ENCODE measurements at places on chromosomes 7 and 10. TPM values are rescaled to one million over a fixed set of nuclear protein-coding genes. Genes with fewer than 3 reads are reported as not detected.
A peak's percentile ranks its signal among the peaks of the same experiment; 100 is the strongest.

- ATAC-seq = no peak
Measured at GRCh38 chr7:105623378-105623777, 42.1 kb upstream of the EFCAB10 start.

DNA sequence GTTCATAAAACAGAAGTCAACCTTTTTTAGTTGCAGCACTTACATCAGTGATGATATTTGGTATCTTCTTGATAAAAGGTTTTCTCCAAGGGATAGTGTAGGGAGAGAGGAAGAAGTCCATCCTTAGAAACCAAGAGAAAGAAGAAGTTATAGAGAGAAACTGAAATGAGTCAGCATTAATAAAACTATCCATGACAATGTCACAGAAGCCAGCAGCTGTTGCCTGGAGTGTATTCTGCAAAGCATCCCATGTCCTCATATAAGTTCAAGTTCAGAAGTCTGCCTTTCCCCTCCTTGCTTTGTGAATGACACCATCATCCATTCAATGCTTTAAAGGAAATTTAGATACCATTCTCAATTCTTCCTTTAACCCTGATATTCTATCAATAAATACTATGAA is 14.4 kb upstream of the COL1A2 start:
- no peak for ATAC-seq

GRCh38 chr7:155256081-155256760 is 41.5 kb upstream of the INSIG1 start:
- ATAC-seq = no peak

DNA sequence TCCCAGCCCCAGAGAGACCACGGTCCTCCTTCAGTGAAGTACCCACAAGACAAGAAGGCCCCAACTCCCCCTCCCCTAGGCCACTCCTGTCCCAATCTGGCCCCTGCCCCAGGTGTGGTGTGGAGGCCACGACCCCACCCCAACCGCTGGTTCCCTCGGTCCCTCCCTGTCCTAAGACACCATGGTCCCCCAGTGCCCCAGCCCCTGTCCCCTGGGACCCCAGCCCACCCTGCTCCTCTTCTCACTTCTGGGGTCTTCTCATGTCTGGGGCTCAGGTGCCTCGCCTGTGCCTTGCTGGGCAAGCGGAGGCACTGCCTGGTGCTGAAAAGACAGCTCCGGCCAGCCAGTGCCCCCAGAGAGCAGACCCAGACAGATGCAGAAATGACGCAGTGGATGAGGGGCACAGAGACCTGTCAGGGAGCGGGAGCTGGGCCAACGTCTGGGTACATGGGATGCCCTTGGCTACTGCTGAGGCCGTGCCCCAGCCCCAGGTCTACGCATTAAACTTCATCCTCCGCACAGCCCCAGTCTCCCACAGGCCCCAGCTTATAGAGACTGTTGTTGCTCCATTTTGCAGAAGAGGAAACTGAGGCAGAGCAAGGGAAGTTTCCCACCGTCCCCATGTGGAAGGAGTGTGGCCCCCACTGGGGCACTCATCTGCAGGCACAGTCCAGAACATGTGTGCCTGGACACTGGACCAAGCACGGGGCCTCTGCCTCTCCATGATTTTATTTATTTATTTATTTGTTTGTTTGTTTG is 14.8 kb downstream of the GRIFIN start:
- peak; percentile 33 for ATAC-seq

GRCh38 chr10:95214369-95214768 is 20.3 kb downstream of the ACSM6 start:
- ATAC-seq = no peak

DNA sequence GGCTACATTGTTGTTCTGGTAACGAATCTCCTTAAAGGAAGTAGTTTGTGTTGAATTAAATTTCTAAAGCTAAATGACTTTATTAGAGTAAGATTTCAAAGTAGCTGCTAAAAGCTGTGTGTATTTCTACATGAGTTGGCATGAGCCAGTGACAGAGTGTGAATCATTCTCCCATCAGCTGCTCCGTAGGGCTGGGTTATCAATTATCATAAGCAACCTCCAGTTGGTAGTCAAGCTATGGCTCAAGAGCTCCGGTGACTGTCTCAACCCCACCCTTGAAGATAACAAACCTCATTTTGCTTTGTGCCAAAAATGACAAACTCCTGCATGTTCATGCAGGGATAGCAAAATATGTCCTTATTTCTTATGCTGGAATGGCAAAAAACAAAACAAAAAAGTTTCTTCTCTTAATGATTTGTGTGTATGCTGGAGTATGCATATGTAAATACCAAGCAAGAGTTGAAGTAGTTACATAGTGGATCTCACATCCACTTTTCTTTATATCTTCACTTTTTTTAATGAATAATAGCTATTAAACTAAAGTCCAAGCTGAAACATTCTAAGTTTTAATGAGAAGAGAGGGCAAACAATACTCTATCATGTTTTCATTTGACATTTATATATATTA is 249.4 kb downstream of the CACNA2D1 start:
- ATAC-seq = no peak

DNA sequence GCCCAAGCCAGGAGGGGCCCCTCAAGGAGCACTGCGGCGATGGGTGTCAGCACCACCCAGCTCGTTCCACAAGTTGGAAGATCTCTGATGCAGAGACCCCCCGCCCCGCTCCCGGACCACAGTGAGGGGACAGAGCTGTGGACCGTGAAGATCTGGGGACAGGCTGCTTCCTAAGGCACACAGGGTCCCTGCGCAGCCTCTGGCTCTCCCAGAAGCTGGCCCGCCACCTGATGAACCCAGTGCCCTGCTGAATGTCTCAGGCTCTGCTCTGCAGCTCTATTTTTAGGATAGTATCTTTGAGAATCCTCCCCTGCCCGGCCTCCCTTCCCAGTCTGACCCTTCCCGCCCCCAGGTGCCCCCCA is 29.7 kb downstream of the GBX1 start:
- ATAC-seq = no peak

- ATAC-seq = no peak
Measured at GRCh38 chr10:72316748-72317435, 37.8 kb downstream of the DNAJB12 start.

DNA sequence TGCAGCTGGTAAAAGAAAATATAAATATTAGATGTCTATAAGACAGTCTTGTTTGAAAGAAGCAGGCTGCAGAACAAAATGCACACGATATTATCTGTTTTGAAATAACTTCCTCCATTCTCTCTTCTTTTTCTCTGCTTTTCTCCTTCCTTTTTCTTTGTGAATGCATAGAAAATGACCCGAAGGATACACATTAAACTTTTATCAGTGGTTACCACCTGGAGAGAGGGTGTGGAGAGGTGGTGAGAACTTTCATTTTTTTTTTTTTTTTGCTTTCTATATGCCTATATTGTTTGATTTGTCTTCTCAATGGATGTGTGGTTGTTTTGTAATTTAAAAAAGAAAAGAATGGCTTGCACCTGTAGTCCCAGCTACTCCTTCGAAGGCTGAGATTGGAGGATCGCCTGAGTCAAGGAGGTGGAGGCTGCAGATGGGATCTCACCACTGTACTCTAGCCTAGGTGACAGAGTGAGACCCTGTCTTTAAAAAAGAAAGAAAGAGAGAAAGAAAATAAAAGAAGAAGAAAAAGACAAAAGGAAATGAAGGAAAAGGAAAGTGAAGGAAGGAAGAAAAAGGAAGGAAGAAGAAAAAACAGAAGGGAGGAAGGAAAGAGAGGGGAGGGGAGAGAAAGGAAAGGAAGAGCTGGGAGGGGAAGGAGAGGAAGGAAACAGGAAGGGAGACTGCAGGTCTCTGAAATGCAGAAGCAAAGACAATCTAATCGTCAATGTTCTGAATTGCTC is 64.4 kb downstream of the SAMD9 start:
- ATAC-seq = no peak

GRCh38 chr10:26931223-26931622 is 70.5 kb upstream of the ABI1 start:
- ATAC-seq = no peak

DNA sequence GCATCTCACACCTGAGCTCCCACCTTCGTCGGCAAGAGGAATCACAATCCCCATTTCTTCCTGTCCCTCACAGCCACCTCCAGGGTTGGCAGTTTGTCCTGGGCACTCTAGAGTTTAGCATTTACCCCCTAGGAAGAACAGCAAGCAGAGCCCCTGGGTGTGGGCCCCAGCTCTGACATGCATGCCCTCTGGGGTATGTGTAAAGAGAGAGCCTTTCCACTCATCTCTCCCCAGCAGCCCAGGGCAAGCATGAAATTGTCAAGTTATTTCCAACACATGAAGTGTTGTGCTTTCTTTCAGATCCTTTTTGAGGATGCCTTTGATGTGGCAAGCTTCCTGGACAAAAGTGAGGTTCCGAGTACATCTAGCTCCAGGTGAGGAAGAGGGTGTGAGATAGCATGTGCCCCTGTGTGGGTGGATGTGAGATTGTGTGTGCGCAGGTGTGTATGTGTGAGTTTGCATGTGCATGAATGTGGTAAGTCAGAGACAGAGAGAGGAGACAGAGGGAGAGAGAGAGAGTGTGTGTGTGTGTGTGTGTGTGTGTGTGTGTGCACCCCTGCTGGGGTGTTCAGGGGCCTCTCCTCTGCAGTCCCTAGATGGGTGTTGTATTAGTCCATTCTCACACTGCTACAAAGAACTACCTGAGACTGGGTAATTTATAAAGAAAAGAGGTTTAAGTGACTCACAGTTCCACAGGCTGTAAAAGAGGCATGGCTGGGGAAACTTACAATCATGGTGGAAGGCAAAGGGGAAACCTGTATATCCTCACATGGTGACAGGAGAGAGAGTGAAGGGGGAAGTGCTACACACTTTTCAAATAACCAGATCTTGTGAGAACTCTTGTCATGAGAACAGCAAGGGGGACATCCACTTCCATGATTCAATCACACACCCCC is 18.1 kb downstream of the STRA8 start:
- no peak for ATAC-seq

DNA sequence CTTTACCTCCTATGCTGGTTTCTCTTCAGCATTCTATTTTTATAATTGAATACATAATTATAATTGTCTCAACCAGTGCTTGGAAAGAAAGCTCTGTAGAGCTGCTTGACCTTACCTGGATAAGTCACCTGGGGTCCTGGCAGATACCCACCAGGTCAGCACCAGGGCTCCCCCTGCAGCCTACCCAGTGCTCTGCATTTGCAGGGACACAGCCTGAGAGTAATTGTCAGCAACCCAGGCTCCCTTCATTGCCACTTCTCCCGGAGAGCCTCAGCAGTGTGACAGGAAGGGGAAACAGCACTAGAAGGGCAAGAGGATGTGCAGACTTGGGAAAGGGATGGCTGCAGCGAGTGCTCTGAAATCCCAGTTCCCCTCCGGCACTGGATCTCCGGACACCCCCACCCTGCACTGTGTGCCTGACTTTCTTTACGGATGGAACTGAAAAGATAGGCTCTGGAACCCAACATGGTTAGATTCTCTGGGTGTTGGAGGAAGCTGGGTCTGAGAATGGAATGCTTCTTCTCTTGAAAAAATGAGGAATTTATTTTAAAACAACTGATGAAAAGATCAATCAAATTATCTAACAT is 11.4 kb upstream of the PAX4 start:
- no peak for ATAC-seq

DNA sequence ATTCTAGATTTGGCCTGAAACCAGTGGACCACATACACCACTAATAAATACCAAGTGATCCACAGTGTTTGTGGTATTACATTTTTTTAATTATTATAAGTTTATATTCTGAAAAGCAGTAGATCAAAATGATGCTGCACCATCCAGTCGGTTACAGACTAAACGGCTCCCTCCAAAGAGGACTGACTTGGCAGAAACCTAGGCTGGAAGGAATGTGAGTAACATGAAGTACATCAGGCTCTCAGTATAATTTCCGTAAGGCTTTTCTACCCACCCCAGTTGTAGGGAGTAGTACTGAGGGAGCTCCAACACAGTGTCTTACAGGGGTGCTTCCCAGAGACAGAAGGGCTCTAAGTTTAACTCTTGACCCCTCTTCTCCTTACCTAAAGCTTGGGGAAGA is 119.5 kb downstream of the TRRAP start:
- ATAC-seq = no peak

DNA sequence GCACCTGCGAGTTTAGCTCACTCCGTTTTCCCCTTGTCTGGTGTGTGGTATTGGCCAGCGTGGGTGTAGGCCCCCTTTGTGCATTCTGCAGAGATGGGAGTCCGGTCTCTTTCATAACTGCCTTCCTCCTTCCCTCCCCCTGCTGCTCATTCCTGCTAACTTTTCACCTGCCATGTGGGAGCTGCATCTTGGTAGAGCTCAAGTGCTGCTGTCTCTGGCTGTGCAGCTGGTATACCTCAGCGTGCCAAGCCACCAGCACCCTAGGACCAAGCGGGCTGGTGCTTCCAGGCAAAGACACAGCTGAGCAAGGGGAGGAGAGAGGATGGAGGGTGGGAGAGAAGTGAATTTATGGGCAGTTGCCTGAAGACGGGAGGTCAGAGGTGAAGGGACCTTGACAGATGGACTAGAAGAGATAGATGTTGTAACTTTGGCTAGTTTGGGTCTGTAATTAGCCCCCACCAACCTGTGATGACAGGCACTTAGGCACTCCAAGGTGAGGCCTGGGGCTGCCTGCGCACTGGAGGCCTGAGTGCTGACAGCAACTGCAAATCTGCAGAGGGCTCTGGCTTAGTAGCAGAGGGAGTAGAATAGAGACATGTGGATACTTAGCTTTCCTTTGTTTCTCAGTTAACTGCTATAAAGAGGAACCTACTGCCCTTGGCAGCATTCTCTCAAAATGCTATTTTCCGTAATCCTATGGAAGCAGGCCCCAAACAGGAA is 148.8 kb upstream of the AGK start:
- no peak for ATAC-seq

GRCh38 chr10:47374611-47375536 is 9.2 kb downstream of the ZNF488 start:
- ATAC-seq = no peak

- peak; percentile 44 for ATAC-seq
Measured at GRCh38 chr10:108894402-108895301, 1028.7 kb downstream of the XPNPEP1 start.

- ATAC-seq = peak; percentile 24
Measured at GRCh38 chr7:155296788-155297516, 726 bp upstream of the INSIG1 start.

GRCh38 chr10:86668297-86669165 is at the start of gene LDB3:
Gene LDB3, plus strand, starts transcription at chr10:86668511. Its CDS starts 181 bp downstream, at chr10:86668692.
- ATAC-seq = no peak

- ATAC-seq = no peak
Measured at GRCh38 chr10:128877141-128877540, 589.9 kb upstream of the MGMT start.

- ATAC-seq = no peak
Measured at GRCh38 chr10:128950159-128950915, 516.7 kb upstream of the MGMT start.

DNA sequence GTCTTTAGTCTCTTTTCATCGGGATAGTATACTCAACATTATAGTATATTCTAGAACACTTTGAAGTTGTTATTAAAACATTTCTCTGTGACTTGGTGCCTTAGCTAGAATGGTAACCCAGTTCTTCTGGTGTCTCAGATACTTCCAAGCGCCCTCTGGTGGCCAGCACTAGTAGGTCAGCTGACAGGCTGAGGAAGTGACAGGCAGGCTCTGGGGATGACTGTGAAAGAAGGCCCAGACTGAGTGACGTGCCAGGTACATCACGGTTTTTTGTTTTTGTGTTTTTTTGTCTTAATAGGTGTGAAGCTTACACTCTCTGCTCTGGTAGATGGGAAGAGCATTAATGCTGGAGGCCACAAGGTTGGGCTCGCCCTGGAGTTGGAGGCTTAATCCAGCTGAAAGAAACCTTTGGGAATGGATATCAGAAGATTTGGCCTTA is 5.1 kb downstream of the COMTD1 start:
- peak; percentile 21 for ATAC-seq

Gene CPXM2
- 3.3 TPM for total RNA-seq

Gene CCDC201
- not detected for total RNA-seq

Gene ARHGAP22
- total RNA-seq = 1.6 TPM

Gene HIP1
- 5.4 TPM for total RNA-seq

Gene PRF1
- total RNA-seq = 0.28 TPM

Gene ACTR3C
- total RNA-seq = 6.1 TPM

Gene PNLIP
- total RNA-seq = not detected

Gene CYREN
- 39.6 TPM for total RNA-seq

Measured in esophagus mucosa (tissue), 1 donor.